ENCODE measurements at places on chromosomes 2 and 18. TPM values are rescaled to one million over a fixed set of nuclear protein-coding genes. Genes with fewer than 3 reads are reported as not detected.

- no peak for DNase-seq
Observed at GRCh38 chr2:211877061-211877460, 661.5 kb downstream of the ERBB4 start.

GRCh38 chr2:67965246-67965645 is 97.6 kb downstream of the C1D start:
- DNase-seq: no peak

DNA sequence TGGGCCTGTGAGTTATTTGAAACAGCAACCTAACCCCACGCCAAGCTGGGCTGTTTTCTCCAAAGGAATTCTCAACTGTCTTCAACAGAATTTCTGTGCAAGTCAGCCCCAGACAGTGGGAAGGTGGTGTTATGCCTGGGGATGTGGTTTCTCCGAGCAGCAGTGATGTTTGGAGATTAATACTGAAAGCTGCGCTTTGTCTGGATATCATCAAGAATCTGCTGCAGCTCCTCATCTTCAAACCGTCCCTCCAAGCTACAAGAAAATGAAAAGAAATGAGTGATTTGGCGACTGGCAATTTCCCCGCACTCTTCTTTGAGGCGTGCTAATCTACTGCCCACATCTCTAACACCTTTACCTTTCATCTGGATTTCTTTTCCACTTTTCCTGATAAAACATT is 10.0 kb downstream of the POLR2D start:
- no peak for DNase-seq

GRCh38 chr18:23547306-23547705 is 39.0 kb downstream of the NPC1 start:
- DNase-seq: no peak

DNA sequence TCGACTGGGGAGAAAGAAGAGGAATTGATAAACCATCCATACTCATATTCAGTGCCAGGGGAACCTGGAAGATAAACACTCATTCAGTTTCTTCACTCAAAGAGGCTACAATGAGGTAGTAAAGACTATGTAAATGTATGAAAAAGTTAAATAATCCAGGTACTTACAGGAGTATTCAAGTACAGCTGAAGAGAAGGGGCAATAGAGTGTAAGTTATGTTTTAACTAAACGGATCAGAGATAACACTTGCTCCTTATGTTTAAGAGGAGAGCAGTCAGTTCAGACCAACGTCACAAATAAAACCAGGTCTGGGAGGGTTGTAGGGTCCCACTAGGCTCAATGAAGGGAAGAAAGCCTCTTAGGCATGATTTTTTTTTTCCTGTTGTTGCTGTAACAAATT is 358.3 kb upstream of the SMIM21 start:
- no peak for DNase-seq

- no peak for DNase-seq
Observed at GRCh38 chr2:180446492-180446891, 439.4 kb upstream of the CWC22 start.

DNA sequence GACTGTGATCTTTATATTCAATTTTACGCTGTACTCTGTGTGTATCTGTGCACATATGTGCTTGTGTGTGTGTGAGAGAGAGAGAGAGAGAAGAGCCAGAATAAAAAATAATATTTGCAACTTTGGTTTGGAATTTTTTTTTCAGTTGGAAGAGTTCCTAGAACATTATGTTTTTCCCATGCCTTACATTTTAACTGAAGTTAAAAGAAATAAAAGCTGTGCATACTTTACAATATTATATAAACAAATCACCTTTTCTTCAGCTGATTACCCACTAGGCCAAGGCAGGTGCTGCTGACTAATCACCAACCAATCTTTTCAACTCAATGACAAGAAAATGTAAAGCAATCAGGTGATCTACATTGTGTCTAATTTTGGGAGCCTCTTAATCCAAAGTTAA is 366.3 kb downstream of the NYAP2 start:
- no peak for DNase-seq

- no peak for DNase-seq
Observed at GRCh38 chr2:37472959-37473358, 128.5 kb downstream of the QPCT start.

GRCh38 chr2:65562890-65563289 is 130.5 kb upstream of the SPRED2 start:
- no peak for DNase-seq

- no peak for DNase-seq
Observed at GRCh38 chr2:182883451-182883850, 17.0 kb upstream of the FRZB start.

- no peak for DNase-seq
Observed at GRCh38 chr2:145197944-145198343, 678.0 kb upstream of the ZEB2 start.

GRCh38 chr18:11840493-11840892 is 10.7 kb upstream of the CHMP1B start:
- DNase-seq: no peak

DNA sequence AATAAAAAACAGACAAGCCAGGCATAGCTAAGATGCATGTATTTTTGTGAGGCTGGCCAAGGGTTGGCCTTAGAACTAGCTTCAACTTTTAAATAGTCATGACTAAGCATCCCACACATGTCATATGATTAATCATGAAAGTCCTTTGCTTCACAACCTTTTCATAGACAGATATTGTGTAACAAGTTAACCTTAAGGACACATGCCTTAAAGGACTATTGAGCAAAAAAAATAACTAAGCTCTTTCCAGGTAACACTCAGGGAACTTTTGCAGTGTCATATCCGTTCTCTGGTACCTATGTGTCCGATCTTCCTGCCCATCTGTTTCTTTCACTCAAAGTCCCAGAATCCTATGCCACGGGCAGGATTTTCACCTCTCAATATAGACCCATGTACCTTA is 498.4 kb downstream of the STK39 start:
- no peak for DNase-seq

The NMUR1 gene
- total RNA-seq: 3.1 TPM

The CTAGE1 gene
- total RNA-seq: not detected

The MSH6 gene
- total RNA-seq: 12.4 TPM

The FANCL gene
- 42.7 TPM for total RNA-seq
